ENCODE measurements at places on chromosomes 5 and 9.

- no peak for DNase-seq
Measured at GRCh38 chr9:132216861-132217619, 55.2 kb downstream of the NTNG2 start.

DNA sequence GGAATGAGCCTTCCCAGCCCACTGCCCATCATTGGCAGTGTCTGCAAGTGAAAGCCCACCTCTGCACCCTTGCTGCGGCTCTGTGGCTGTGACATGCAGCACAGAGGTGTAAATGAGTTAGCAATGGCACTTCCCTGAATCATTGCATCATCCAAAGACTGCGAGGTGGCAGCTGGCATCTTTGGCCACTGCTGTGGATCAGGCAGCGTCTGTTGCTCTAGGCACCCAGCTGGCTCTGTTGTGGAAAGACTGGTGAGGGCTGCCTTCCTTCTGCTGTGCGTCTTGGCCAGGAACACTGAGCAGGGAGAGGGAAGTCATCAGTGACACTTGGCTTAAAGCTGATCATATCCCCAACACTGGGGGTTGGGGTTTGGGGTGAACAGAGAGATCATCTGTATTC is 64.5 kb downstream of the MFAP3 start:
- DNase-seq: no peak

DNA sequence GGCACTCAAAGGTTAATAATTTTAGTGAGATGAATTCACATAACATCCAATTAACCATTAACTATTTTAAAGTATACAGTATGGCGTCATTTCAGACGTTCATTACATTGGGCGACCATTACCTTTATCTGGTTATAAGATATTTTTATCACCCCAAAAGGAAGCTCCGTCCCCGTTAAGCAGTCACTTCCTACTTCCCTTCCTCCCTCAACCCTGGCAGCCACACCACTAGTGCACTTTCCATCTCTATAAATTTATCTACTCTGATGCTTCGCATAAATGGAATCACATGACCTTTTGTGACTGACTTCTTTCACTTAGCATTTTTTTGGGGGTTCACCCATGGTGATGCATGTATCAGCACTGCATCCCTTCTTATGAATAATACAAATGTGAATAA is 168.3 kb upstream of the PUM3 start:
- DNase-seq: no peak

GRCh38 chr9:4293293-4293941 is 6.5 kb downstream of the GLIS3 start:
- DNase-seq: no peak

GRCh38 chr9:112890106-112891081 is at the start of gene SLC46A2:
TSS of gene SLC46A2 (minus strand) at chr9:112890876. CDS start at chr9:112890681, 195 bp downstream.
- DNase-seq: no peak

- no peak for DNase-seq
Measured at GRCh38 chr9:37840560-37841194, 40.1 kb downstream of the DCAF10 start.

DNA sequence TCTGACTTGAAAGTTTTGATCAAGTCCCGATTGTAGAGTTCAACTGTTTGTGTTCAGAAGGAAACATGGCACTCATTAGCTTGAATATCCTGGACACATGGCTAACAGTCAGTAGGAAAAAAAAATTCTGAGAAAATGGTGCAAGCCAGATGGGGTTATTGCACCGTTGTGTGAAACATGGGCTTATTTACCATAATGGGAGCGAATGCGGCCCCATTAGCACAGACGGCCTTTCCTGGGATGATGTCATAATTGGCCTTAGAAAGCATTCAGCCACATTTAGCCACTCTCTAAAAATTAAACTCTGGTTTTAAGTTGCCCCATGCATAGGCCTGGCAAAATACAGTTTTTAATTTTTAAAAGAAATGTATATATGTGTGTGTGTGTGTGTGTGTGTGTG is 112.1 kb downstream of the IRX2 start:
- DNase-seq: no peak

DNA sequence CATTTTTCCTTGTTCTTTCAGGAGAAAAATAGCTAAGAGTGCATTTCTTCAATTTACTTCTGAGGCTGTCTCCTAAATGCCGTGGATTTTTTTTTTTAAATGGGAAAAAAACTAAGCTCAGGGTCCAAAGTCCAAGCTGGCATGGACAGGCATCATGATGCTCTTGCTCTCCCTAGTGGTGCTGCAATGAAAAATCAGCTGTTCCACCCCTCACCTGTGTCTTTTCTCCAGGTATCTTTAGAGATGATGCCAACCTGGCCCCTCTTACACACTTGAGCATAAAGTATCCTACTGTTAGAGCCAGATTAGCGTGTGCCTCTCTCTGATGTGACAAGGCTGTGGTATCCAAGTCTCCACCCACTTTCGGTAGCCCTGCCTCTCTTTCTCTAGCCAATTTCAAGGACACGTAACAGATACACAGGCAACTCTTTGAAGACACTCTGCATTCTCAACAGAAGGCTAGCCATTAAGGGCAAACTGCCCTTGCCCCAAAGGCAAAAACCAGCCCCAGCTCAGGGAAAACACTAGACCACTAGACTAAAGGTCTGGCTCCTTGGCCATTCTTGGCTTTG is 208.8 kb downstream of the SAXO1 start:
- no peak for DNase-seq

- no peak for DNase-seq
Measured at GRCh38 chr5:16492398-16493140, 27.0 kb upstream of the ZNF622 start.

DNA sequence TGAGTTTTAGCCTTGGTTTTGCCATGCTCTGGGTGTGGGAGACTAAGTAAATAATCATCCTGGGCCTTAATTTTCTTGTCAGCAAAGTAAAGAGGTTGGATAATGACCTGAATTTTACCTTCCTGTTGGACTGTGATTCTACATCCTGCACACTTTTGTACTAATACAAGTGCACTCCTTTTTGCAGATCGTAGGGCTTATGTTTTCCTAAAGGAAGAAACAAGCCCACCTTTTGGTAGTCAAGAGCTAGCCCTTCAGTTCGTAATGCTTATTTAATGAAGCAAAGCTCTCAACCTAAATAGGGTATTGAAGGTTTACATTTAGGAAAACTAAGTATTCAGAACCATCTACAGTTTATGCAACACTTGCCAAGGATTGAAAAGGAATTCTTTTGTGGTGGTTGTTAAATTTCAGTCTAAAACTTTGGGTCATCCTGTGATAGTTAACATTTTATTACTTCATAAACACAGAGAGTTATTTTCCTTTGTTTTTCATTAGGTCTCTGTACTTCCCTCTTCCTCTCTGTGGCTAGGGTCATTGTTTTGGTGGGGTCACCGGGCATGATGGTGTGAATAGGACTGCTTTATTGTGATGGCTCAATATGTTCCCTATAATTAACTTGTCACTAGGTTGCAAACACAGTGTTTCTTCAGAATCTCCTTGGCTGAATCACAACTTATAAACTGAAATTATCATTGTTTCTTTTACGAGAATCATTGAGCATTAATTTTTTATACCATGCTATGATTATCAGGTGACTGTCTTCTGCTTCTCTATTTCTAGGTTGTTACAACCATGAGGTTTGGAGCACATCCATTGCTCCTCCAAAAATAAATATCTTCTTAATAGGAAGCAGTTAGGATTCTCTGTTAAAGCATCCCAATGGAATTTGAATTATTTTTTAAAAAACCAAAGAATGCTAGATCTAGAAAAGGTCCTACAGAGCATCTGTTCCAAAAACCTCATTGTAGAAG is 28.5 kb downstream of the SPINK5 start:
- DNase-seq: no peak

DNA sequence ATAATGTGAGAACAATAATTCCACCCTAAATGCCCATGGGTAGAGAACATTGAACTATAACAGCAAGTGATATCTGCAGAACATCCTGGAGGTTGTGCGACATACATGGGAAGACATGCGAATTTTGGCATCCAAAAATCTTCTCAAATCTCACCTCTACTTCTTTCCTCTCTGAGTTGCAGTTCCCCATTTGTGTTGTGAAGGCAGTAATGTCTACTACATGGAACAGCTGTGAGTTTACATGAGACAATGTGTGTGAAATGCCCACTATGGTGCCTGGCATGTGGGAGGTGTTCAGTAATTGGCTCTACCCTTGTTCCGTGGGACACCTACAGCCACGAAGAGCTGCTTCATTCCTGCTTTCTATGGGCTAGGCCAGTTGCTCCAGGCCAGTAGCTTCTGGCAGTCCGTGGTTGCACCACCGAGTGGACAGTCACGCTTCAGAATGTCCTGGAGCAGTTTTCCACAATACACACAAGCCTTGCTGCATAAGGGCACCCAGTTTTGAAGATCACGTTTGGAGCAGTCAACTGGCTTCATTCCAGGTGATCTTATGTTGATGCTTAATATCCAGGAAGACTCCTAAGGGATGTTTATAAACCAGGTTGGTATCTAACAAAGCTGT is 297.7 kb downstream of the DEPDC1B start:
- DNase-seq: no peak

- DNase-seq: no peak
Measured at GRCh38 chr9:72812559-72813111, 140.2 kb downstream of the ALDH1A1 start.

GRCh38 chr5:172647352-172648012 is 6.4 kb downstream of the NEURL1B start:
- DNase-seq: no peak

DNA sequence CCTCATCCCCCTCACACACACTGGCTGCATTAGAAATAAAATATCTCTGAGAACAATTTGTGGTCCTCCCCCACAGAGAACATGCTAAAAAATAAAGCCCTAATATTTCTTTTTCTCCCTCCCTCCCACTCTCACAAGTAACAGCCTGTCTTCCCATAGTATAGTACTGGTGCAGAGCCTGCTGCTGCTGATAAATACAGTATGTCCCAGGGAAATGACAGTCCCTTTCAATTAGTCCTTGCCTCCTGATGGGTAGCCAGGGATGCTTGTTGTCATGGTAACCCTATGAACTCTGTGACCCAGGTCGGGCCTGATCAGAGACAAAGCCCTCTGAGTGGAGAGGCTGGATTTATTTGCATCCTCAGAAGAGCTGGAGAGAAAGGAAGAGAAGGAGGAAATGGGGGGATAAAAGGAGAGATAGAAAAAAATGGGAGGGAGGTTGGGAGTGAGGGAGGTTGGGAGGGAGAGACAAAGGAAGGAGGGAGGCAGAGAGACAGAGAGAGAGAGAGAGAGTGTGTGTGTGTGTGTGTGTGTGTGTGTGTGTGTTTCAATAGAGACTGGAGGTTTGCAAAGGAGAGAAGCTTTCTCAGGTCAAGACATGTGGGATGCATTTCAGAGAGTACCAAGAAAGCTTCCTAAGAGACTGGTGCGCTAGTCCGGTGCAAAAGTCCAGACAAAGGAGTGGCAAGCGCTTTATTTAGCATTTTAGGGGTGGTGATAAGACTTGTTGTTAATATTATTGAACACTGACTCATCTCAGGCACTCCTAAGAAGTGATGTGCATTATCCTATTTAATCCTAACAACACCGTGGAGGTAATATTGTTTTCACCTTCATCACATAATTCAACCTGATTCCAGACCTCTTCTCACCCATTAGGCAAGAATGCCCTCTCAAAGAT is 260.8 kb downstream of the FAM114A2 start:
- DNase-seq: no peak

DNA sequence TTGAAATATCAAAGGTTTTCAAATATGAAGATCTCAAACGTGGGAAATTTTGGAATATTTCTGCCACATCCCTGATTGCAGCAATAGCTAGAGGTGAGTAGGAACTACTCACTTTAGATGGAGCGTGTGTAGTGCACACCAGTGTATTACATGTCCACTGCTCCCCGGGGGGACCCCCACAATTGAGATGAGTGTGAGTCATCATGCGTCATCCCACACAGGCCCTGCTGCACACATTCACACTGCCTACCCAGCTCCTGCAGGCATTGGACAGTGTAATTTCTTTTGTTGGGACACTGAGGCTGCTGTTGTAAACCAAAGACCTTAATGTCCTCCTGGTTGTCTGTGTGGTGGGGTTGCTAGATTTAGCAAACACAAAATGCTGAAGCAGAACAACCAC is 280.0 kb downstream of the GAS1 start:
- DNase-seq: no peak

GRCh38 chr5:152701305-152701949 is 296.3 kb upstream of the NMUR2 start:
- no peak for DNase-seq

GRCh38 chr5:135456238-135457099 is 4.3 kb upstream of the TIFAB start:
- DNase-seq: no peak

GRCh38 chr5:110840347-110840960 is 101.6 kb downstream of the SLC25A46 start:
- DNase-seq: no peak

DNA sequence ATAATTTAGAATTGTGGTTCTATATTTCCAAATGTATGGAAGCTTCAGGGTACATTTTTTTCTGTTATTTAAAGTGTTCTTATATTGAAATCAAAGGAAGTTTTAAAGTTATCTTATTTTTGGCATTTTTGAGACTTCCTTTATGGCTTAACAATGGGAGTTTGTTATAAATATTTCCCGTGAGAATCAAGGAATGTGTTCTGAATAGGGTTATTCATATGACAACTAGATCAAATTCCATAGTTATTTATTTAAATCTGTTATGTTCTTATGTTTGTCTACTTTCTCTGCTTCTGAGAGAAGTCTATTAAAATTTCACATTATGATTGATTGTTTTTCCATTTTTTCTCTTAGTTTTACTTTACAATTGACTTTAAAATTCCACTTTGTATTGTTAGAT is 135.1 kb downstream of the ADAMTS16 start:
- DNase-seq: no peak

DNA sequence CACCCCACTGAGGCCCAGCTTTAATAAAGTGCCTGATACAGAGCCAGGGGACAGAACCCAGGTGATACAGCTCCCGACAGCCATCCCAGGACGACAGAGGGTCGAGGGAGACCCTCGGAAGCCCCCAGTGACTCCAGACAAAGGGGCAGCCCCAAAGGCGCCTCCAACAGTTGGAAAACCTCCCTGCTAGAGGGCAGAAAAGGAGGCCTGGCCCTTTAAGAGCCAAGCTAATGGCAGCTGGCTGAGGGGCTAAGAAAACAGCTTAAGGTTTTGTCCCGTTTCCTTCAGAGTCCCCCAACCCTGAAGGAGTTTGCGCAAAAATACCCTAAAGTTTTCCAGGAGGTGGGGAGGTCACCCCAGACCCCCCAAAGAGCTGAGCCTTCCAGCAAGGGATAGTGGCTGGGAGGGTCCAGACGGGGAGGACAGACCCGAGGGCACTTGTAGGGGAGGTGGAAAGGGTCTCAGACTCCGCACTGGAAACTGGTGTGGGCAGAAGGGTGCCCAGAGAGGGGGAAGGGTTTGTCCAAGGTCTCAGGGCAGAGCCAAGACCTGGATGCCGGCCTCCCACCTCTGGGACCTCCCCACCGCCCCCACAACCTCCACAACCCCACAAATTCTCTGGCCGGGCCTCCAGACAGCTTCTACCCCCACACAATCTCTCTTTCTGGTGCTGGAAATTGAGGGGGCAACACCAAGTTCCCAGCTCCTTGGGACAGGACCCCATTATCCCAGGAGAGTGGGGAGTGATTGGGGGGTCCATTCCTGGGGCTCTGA is 8.2 kb upstream of the AK1 start:
- no peak for DNase-seq

GRCh38 chr5:395921-396530 is 47.0 kb upstream of the EXOC3 start:
- no peak for DNase-seq

- DNase-seq: no peak
Measured at GRCh38 chr9:133943781-133944745, 48.1 kb downstream of the VAV2 start.
